Stimulated activated CD4-positive, alpha-beta T cell treated with anti-CD3 and anti-CD28 coated beads, Interleukin-1b, Interleukin-23, amount 100 ng/mL, for 24 hours (primary cell): ENCODE measurements at places on chromosomes 1 and 21.

DNA sequence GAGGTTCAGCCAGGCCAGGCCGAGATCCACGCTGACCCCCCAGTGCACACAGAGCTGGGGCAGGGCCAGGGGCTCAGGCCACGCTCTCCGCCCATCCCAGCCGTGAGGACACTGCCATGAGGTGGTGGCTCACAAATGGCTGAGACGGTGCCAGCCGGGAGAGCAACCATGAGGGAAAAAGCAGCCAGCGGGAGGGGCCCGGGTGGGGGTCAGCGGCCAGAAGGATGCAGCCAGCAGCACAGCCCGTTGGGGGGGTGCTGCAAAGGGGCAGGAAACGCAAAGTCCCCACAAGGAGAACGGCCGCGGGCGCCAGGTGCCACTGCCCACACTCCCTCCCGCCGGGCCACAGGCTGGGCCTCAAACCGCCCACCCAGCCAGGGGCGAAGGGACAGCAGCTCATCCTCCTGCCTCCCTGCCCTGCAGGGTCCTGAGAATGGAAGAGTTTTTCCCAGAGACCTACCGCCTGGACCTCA is 8.3 kb downstream of the TTLL10 start:
- DNase-seq, result no peak

DNA sequence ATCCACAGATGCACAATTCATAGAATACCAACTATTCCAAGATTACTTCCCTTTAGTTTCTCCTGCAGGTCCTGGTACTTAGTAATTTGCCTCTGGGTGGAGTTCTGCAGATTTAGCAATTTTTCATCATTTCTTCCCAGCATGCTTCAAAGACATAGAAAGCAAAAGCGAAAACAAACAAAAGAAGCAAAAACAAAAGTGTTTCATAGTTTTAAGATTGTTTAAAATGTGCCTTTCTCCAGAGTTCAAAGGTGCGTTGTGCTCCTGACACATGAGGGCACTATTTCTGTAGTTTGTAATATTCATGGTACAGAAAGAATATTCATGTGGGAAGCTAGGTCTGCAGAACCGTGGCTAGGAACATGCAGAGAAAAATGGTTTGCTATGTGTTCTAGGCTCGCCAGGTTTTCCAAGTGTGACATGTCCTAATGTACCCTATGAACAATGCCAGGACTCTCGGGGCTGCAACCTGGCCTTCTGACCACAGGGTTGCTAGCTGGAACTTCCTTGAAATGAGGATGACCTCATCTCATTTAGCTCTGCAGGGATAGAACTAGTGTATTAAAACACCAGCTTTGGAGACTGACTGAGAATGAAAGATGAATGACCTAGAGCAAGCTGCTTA is 30.0 kb upstream of the RCSD1 start:
- DNase-seq, result no peak

DNA sequence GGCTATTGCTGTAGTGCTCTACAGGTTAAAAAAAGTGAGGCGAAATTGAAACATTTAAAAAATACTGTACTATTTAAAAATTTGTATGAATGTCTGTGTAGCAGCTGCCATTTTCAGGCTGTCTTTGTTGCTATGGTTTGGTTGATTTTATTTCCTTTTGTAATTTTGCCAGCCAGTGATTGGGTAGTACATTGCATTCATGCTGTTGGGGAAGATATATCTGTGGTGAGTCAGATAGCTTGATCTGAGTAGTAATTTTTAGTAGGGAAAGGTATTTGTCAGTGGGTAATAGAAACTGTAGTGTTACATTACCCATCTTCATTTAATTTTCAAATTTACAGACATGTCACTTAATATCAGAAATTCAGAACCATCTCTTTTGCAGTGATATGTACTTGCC is 15.0 kb downstream of the NFIA start:
- no peak for DNase-seq

DNA sequence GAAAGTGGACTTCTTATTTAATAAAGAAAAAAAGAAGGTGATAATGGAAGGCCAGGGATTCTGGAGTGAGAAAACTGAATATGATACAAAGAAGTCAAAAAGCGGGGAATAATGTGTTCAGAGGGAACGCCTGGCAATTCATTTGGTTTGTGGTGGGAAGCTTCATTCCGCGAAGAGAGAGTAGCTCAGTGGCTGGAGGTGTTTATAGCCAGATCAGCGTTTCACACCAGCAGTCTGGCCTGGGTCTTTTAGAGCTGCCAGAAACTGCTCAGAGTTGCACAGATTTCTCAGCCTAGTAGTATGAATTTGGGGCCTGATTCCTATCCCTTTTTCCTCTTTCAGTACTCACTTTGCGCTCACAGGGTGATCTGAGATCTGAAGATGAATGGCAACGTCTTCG is 67.8 kb upstream of the IPO9 start:
- no peak for DNase-seq

- no peak for DNase-seq
Observed at GRCh38 chr21:43764576-43765495, 11.3 kb downstream of the CSTB start.

- DNase-seq, result no peak
Observed at GRCh38 chr1:6003568-6004411, 11.6 kb upstream of the NPHP4 start.

GRCh38 chr21:39523399-39523798 is 71.6 kb downstream of the SH3BGR start:
- DNase-seq, result no peak

DNA sequence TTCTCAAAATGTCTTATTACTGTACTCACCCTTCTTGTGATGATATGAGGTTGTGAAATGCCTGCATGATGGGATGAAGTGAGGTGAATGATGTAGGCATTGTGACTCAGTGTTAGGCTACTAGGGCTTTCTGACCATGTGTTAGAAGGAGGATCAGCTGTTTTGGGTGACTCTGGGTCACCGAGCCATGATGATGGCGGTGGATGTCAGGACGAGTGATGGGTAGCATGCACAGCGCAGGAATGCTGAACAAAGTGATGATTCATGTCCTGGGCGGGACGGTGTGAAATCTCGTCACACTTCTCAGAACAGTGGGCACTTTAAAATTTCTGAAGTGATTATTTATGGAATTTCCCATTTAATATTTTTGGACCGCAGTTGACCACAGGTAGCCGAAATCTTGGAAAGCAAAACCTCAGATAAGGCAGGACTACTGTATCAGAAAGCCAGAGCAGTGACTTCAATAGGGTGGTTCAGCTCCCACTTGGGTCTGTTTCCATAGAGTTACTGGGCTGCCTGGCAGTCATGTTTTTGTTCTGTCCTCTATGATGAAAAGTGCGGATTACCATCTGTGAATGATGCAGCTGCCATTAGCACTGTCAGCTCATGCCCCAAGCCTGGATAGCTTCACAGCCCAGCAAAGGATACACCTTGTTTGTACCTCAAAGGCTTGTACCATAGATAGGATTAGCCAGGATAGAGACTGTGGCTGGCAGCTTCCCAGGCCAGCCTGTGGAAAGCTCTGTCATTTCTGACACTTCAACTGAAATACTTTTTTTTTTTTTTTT is 26.6 kb downstream of the IL6R start:
- DNase-seq, result no peak

GRCh38 chr1:82562448-82562847 is 761.7 kb downstream of the ADGRL2 start:
- DNase-seq, result no peak

- DNase-seq, result no peak
Observed at GRCh38 chr1:175508320-175509110, 234.9 kb downstream of the TNR start.

GRCh38 chr1:236181059-236181458 is 38.7 kb downstream of the GPR137B start:
- no peak for DNase-seq

- no peak for DNase-seq
Observed at GRCh38 chr1:8015036-8015808, 10.9 kb downstream of the ERRFI1 start.

- DNase-seq, result no peak
Observed at GRCh38 chr21:19995253-19995652, 1003.0 kb upstream of the NCAM2 start.

DNA sequence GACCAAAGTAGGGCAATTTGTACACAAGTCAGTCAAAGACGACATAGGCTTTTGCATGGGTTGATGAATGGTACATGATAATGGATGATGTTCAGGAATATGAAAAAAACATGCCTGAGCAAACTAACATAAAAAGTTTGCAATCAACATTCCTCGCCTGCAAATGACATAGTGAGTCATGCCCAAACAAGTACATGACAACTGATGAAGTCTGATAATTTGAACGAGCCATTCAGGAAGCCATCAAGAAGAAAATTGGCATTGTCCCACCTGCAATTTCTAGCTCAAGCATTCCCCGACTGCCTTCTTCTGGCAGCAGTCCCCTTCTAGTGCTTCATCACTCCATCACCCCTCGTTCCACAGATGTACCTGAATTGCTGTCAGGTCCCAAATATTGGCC is 118.4 kb upstream of the NR5A2 start:
- DNase-seq, result no peak

- DNase-seq, result no peak
Observed at GRCh38 chr21:38112219-38112789, 144.5 kb upstream of the KCNJ15 start.

DNA sequence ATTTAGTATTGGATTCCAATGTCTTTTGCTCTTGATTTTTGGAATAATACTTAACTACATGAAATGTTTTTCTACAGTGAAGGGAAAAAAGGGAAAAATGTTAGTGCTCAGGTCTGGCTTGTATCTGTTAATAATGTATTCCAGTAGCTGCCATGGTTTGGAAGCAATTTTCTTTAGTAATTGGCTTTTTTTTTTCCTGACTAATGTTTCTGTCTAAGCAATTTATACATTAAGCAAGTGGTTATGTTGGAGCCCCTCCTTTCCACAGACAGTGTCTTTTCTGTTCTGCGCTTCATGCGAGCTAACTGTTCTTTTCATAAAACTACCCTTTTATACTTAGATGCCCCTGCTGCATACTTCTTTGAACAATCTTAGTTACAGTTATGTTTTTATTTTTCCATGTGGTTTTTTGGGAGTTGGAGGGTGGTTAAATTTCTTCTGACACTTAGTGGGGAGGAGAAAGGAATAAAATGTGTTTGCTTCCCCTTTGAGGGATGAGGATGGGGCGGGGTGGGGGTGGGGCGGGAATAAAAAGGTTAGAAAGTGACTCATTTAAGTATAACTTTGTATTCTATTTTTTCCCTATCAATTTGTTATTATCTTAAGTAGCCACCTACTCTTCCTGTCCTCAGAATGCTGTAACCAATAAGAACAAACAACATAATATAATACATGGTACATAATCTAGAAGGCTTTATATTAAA is 83.1 kb downstream of the CLIC4 start:
- no peak for DNase-seq

DNA sequence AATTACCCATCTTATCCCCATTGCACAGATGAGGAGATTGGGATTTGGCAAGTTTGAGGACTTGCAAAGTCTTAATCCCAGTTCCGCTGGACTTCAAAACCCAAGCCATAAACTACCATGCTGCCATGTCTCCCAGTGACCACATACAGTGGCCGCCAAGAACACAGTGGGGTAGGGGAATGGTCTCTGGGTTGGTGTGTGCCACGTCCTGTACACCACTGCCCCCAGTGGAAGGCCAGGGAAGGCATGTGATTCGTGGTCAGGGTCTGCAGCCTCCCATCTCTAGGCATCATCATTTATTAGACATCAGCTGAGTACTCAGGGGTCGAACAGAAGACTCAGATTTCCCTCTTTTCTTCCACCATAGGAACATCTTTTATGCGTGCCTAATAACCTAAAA is 76.0 kb downstream of the MAN1C1 start:
- DNase-seq, result no peak

- DNase-seq, result no peak
Observed at GRCh38 chr1:42691157-42691498, 8.9 kb downstream of the YBX1 start.

DNA sequence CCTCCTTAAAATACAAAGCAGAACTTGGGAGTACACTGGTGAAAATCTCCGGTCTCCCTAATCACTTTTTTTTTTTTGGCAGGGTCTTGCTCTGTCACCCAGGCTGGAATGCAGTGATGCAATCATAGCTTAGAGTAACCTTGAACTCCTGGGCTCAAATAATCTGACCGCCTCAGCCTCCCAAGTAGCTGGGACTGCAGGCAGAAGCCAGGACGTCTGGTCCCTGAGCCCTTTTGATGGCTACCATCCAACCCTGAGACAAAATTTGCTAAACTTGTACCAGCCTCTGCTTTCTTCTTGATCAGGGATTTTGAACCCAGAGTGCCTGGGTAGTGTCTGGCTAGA is 4.1 kb downstream of the L1TD1 start:
- DNase-seq, result no peak

DNA sequence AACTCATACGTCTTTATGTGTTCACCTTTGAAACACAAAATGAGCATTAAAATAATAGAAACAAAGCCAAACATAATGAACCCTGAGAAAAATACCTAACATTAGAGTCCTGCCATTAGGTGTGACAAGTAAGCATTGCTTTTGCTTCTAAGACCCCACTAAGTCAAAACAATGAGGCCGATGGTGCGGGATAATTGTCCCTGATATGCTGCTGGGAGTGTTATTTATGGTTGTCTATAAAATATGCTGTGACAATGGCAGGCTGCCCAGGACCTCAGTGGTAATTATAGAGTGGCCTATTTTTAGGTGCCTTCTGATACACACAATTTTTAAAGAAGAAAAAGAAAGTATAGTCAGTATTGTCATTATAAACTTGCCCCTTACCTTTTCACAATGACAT is 1423.1 kb downstream of the AMY1C start:
- no peak for DNase-seq

DNA sequence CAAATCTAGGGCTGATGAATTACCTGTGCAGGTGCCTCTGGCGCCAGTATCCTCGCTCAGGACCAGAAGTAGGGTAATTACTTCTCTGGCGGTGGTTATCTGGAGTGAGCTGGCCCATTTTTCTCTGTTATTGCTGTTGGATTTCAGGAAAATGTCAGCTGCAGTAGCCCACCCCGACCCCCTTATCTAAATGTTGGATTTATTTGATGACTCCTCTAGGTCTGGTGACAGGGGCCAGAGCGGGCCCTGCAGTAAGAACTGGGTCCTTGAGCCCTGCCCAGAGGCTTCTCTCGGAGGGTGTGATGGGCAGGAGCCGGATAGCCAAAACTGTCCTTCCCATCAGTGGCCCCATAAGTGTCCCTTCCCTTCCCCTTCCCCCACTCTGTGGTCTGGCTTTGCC is 384.3 kb downstream of the PTPRU start:
- DNase-seq, result no peak

- DNase-seq, result no peak
Observed at GRCh38 chr21:45333583-45334121, 46.0 kb upstream of the POFUT2 start.

- no peak for DNase-seq
Observed at GRCh38 chr1:43205671-43206070, 33.5 kb downstream of the CFAP57 start.

DNA sequence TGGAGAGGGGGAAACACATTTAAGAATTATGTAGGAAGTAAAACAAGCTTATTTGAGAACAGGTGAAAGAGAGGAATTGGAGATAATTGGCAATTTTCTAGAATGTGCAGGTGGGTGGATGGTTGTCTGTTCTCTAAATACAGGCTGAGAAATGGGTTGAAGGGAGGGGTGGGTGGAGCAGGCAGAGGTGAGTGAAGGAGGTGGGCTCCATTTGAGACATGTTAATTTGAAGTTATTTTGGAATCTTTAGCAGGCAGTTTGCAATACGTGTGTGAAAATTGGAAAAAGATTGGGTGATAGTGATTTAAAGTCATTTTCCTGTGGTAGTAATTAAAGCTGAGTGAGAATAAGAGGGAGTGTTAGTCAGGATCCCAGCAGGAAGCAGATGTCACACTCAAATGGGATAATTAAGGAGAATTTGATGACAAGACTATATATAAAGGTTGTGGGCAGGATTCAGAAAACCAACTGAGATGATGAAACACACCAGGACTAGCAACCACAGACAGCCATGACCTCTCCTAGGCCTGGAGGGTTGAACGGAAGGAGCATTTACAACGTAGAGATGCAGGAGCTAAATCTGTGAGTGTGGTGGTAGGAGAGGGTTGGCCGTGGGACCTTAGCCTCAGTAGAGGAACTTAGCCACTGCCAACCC is 40.6 kb downstream of the CHRM3 start:
- no peak for DNase-seq
